Activated CD4-positive, alpha-beta T cell treated with anti-CD3 and anti-CD28 coated beads, Interleukin-2, amount 10 ng/mL, durations not matched to agents 7 days and 5 days (primary cell): ENCODE measurements at places on chromosomes 7 and 10. TPM values are rescaled to one million over a fixed set of nuclear protein-coding genes. Genes with fewer than 3 reads are reported as not detected.

DNA sequence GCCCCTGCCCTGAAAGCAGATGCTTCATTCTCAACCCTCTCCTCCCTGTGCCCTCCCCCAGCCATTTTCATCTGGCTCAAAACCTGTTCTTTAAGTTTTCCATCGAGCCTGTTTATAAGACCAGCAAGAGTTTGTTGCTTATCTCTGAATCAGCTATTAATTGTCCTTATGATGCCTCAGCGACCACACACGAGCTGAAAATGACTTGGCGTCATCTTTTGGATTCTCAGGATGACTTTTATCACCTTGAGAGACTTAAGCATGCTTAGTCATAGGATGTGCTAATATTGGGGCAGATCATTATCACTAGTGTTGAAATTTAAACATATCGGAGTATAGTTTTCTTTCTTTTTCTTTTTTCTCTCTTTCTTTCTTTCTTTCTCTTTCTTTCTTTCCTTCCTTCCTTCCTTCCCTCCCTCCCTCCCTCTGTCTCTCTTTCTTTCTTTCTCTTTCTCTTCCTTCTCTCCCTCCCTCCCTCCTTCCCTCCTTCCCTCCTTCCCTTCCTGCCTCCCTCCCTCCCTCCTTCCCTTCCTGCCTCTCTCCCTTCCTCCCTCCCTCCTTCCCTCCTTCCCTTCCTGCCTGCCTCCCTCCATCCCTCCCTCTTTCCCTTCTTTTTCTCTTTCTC, 184.5 kb downstream of the PHTF2 start:
- no peaks in the 10 kb centered on the region for H3K36me3 ChIP-seq
- no peak for DNase-seq
- peaks cover 3% of the 10 kb centered on the region for H3K4me1 ChIP-seq

DNA sequence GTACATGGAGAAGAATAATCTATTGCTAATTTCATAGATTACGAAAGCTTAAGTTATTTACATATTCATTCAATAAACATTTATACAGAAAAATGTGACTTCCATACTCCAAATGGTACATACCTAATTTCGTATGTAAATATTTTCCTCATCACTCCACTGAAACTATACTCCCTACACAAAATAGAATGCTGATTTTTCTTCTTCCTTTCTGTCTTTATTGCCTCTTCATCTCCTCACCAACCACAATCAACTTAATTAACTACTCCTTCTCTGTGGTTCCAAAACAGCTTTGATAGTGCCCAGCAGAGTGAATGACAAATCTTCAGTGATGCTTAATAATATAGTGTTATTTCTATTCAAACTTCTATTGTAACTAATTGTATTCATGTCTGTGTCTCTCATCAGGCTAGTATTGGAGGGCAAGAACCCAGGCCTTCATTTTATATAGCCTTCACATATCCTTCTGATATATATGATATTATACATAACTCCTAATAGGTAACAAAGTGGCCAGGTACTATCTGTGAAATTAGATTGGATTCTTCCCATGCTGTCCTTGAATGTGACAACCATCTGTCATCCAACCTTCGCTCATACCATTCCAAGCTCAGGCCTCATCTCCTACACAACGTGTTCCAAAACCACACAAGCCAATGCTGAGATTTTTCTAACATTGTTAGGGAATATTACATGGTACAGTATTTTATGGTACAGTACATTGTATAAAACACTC, 5.3 kb downstream of the ITGB1 start:
- H3K4me3 ChIP-seq, result no peak overlapping the region
- H3K4me1 ChIP-seq, result peaks cover 64% of the 10 kb centered on the region
- DNase-seq, result no peak
- no peaks in the 10 kb centered on the region for H3K27me3 ChIP-seq
- peaks cover 19% of the 10 kb centered on the region for H3K36me3 ChIP-seq

DNA sequence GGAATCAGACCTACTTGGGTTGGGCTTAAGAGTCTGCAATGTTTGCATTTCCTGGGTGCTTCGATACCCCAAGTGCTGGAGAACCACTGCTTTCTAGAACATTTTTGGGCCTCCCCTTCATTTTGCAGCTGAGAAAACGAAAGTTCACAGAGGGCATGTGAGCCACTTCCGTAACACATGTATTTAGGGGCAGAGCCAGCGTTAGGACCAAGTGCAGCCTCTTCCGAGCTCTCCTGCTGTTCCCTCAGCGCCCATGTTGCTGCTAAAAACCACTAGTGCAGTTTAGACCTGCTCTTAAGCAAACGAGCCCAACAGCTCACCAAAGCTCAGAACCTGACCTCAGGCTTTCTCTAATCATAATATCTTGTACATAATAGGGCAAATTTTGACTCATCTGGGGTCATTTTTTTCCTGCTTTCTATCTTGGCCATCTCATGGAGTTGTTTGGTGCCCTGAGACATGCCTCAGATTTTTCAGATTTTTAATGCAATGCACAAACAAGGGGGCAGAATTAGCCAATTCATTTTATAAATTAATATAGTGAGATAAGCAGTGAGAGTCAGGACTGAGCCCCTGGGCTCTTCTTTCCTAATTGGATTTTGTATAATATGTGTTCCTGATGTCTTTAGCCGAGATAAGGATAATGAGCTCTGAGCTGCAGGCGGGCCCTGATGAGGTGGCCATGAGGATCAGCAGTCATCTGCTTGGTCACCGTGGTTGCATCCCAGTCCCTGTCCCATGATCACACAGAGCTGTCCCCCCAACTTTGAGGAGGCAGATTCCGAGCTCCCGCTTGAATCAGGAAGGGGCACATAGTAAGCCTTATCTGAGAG, 12.9 kb downstream of the BAG3 start:
- peak overlapping the region; percentile 44 for H3K4me3 ChIP-seq
- DNase-seq, result peak; percentile 60

- no peak overlapping the region for H3K4me3 ChIP-seq
Observed at GRCh38 chr10:24906372-24906771, 46.0 kb downstream of the PRTFDC1 start.

The TUBAL3 gene
- total RNA-seq, result not detected

DNA sequence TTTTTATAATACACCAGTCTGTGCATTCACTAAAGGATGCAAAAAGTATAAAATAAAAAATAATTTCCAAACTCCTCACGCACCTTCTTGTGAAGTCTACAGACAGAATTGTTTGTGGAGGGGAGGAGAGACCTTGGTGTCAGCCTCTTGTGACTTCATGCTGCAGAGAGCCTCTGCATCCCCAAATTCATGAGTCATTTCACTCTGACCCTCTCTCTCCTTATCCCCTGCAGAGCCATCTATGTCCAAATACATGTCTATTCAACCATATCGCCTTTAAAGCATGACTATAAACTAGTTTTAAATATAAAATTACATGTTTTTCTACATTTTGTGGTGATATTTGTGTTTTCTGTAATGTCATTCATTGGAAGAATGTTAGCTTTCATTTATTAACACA, 6.0 kb downstream of the CREB5 start:
- DNase-seq, result no peak
- H3K36me3 ChIP-seq, result no peaks in the 10 kb centered on the region
- peaks cover 53% of the 10 kb centered on the region for H3K27me3 ChIP-seq
- H3K27ac ChIP-seq, result no peak overlapping the region

DNA sequence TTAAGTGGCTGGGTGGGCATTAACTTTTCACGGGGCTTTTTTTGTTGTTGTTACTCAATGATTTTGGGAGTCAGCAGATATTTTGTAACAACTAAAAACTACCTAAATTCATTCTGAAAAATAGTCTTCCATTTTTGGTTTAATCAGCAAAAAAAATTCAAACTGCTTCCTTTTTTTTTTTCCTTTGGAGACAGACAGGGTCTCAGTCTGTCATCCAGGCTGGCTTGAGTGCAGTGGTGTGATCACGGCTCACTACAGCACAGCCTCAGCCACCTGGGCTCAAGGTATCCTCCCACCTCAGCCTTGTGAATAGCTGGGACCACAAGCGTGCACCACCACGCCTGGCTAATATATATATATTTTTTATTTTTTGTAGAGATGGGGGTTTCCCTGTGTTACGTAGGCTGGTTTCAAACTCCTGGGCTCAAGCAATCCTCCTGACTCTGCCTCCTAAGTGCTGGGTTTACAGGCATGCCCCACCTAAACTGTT, 36.5 kb downstream of the SKIDA1 start:
- H3K4me1 ChIP-seq, result peaks cover under 1% of the 10 kb centered on the region
- H3K27me3 ChIP-seq, result peaks cover 39% of the 10 kb centered on the region
- no peaks in the 10 kb centered on the region for H3K36me3 ChIP-seq
- DNase-seq, result no peak

GRCh38 chr7:42922017-42922753, 9.8 kb downstream of the PSMA2 start:
- peaks cover 31% of the 10 kb centered on the region for H3K4me1 ChIP-seq
- H3K27me3 ChIP-seq, result no peaks in the 10 kb centered on the region
- DNase-seq, result no peak
- H3K36me3 ChIP-seq, result peaks cover 69% of the 10 kb centered on the region
- no peak overlapping the region for H3K4me3 ChIP-seq
- no peak overlapping the region for H3K27ac ChIP-seq
